ENCODE measurements at places on chromosomes 16 and 17.

GRCh38 chr16:88057656-88058055 is 106.4 kb downstream of the BANP start:
- no peak for DNase-seq

DNA sequence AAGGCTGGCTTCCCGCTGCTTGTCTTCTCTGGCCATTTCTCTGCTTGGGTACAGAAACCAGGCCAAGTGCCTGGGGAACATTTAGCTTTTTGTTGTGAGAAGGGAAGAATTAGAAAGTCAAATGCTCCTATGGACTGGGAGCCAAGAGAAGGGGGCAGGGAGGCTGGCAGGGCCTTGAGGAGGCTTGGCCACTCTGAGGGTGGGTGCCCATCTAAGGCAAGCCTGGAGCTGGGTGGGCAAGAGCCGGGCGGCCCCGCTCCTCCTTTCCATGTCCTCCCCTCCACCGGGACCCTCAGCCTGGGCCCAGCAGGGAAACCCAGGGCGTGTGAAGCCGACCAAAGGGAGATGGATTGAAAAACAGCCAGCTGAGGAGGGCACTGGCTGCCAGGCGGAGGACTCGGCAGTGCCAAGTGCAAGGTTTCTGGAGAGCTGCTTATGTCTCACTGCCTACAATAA is 69.4 kb downstream of the NTN1 start:
- no peak for DNase-seq

DNA sequence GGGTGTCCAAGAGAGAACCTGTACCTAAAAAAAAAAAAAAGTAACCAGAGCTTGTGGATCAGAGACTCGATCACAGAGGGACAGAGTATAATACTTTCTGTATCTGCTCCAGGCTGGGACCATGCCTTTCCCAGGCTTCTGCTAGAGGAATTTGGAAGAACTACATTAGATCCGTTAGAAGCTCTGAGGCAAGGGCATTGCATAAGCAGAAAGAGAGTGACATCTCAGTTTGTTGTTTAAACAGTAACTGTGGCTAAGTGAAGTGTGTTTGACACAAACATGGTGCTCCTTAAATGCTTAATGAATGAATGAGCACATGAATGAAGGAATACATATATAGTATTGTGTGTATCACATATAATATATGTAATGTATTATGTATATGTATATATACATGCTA is 131.2 kb downstream of the HS3ST3B1 start:
- no peak for DNase-seq

GRCh38 chr17:73227944-73228343 is 33.7 kb downstream of the CPSF4L start:
- DNase-seq: no peak

DNA sequence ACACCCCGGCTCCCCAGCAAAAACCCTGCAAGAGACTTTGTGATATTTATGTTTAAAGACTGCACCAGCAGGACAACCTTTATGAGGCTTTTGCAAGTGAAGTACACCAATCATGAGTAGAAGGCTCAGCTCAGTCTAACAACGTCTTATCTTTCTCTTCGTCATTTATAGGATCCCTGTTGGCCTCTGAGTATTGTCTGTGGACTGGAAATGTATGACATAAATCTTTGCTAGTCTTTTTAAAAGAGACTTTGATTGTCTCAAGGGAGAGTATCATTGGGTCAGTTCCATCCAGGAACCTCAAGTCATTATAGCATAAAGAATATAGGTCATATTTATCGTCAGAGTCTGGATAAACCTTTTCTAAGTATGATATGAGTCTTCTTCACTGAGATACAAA is 505.0 kb upstream of the SOX9 start:
- DNase-seq: no peak

GRCh38 chr17:4759776-4760236 is 11.9 kb upstream of the TM4SF5 start:
- no peak for DNase-seq

- DNase-seq: no peak
Observed at GRCh38 chr17:51590071-51590656, 329.8 kb downstream of the UTP18 start.

- DNase-seq: no peak
Observed at GRCh38 chr17:55706808-55707773, 15.6 kb downstream of the TMEM100 start.

DNA sequence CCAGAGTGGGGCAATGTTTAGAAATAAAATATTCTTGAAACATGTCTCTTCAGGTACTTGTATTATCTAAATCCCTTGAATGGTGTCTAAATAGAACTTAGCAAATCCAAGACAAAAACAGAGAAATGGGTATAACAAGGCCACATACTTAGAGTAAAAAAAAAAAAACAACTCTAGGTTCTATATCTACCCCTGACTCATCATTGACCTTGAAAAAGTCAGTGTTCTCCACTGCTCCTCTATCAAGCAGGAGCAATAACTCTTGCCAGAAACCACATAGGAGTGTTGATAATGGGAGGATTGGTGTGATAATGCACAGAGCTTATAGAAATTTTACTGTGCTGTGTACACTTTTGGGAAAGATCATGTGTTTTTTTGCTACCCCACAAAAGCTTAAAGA is 296.6 kb upstream of the PMFBP1 start:
- DNase-seq: no peak

DNA sequence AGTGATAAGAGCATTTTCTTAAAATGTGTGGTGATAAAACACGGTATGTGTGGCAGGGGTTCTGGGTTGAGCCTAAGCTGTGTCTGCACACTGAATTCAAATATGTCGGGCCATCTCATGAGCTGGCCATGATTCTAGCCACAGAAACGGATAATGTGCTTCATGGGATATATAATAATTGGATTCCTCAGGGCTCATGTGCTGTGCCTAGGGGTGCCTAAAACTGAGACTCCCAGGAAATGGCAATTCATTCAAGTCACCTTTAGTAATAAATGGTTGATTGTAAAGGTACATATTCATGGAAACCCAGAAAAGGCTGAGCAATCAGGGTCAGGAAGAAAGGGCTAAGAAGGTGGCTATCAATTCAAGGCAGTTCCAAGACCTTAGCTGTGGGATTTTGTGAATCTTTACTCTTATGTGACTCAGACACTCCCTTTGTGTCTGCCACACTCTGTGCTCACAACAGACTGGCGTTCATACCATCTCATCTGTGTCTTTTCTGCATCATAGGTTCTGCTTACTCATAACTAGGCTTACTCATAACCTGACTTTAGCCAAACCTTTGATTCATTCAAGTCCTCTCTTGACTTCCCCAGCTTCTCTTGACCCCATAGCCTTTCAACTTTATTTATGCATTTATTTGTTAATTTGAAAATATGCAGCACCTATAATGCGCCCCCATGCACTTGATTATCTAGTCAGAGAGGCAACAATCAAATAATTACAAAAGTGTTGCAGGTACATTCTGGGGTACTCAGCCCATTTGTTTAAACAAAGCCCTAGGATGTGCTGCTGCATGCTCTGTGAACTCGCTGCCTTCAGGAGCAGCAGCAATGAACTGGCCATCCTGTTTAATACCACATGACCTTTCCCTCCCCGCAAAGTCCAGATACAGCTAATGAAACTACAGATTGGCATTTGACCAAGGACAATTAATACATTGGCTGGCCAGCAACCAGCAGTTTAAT is 28.4 kb upstream of the MED13 start:
- no peak for DNase-seq

- peak; percentile 82 for DNase-seq
Observed at GRCh38 chr16:86575754-86576557, 2.4 kb upstream of the FOXL1 start.

- DNase-seq: no peak
Observed at GRCh38 chr17:76687298-76688164, 23.2 kb downstream of the MXRA7 start.

- no peak for DNase-seq
Observed at GRCh38 chr17:6444571-6445335, 498 bp downstream of the PIMREG start.

DNA sequence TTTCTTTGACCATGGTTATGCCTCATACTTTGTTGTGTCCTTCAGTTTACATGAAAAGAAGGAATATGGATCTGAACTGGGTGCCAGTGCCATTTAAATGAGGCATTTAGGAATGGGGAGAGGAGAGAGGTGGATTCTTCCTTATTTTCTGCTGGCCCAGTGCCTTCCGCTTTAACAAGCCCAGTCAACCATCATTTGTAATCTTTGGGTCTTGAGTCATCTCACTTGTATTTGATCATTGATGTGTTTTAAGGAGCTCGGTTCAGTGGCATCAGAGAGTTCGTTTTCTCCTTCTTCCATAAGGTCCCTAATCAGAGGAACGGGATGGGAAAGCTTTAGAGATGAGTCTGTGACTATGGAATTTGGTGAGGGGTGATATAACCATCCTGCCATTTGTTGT is 334.9 kb downstream of the WWOX start:
- no peak for DNase-seq

- DNase-seq: no peak
Observed at GRCh38 chr17:56876766-56877179, 37.1 kb downstream of the TRIM25 start.

GRCh38 chr17:48565022-48565554 is 13.1 kb downstream of the HOXB4 start:
- DNase-seq: no peak

- DNase-seq: no peak
Observed at GRCh38 chr17:73697872-73698271, 53.6 kb upstream of the SDK2 start.

DNA sequence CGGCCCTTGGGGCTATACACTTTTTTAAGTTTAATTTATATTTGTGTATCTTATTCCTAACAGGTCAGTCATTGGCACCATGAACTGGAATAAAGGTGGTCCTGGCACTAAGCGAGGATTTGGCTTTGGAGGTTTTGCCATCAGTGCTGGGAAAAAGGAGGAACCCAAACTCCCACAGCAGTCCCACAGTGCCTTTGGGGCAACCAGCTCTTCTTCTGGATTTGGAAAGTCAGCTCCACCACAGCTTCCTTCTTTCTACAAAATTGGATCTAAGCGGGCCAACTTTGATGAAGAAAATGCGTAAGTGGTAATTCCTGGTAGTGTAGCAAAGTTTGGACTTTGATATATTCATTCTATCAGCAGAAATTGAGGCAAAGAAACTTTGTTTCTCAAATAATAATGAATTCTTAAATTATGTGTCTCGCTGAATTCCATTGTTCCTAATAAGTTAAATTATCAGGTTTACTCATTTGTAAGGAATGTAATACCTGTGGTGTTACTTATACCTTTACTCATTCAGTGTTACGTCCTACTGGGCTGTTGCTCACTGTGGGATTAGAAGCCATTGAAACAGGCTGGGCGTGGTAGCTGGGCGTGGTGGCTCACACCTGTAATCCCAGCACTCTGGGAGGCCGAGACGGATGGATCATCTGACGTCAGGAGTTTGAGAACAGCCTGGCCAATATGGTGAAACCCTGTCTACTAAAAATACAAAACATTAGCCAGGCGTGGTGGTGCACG is 13.2 kb downstream of the DDX42 start:
- DNase-seq: no peak

GRCh38 chr16:50735629-50736122 is 6.2 kb upstream of the CYLD start:
- DNase-seq: no peak

DNA sequence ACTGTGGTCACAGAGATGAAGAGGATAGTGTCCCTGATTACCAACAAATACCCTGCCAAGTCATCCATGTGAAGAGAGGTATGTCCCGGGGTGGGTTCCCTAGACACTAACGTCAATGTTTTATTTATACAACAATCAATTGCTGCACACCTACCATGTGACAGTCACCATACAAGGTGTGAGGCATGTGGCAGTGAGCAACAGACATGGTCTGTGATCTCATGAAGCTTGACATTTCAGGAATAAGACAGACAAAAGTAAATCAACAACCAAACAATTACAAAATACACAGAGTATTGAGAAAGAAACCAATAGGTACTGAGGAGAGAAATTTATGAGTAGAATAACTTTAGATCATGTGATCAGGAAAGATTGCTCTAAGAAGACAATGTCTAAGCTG is 268.6 kb downstream of the MRTFB start:
- DNase-seq: no peak

- DNase-seq: no peak
Observed at GRCh38 chr17:18039535-18040260, 490 bp downstream of the GID4 start.

DNA sequence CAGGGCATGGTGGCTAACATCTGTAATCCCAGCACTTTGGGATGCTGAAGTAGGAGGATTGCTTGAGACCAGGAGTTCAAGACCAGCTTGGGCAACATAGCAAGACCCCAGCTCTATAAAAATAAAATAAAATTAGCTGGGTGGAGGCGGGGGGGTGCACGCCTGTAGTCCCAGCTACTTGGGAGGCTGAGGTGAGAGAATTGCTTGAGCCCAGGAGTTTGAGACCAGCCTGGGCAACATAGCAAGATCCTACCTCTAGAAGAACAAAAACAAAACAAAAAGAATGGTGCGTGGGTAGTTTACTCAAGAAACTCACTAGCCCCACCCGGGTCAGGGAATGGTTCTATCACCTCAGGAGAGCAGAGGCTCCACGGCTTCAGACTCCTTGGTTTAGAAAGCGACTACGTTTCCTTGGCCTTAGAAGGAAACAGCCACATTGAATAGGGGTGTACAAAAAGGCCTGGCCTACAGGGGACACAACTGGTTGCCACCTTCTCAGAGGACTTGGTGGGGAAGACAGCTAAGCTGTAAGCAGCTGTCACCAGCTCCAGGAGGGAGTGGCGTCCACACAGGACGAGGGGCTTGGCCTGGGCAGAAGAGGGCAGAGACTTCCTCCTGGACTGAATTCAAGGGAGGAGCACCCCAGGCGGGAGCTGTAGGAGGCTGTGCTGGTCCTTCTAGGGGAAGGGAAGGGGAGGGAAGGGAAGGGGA is 716 bp downstream of the TK1 start:
- no peak for DNase-seq

All from smooth muscle cell of the brain vasculature (primary cell).